ENCODE measurements at places on chromosomes 7 and 10.

- no peak for DNase-seq
Measured at GRCh38 chr10:89175816-89176215, 31.3 kb downstream of the CH25H start.

GRCh38 chr10:75429159-75429827, 2.1 kb upstream of the LRMDA start:
- no peak for DNase-seq

DNA sequence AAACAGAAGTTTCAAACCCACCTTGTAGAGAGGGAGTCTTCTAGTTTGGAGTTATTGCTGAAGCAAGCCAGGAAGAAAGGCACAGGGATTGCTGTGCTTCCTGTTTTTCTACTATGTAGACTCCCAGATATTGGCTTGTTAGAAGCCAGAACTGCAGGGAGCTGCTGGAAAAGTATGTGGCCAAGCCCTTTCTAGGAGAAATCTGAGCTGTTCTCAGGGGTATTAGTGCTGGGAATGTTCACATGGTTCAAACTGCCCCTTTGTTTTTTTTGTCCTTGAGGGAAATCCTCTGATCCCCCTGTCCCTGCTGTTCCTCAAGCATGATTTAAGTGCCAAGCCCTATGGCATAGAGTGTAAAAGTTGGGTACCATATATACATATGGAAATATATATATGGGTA, 184.0 kb downstream of the CCDC7 start:
- no peak for DNase-seq

DNA sequence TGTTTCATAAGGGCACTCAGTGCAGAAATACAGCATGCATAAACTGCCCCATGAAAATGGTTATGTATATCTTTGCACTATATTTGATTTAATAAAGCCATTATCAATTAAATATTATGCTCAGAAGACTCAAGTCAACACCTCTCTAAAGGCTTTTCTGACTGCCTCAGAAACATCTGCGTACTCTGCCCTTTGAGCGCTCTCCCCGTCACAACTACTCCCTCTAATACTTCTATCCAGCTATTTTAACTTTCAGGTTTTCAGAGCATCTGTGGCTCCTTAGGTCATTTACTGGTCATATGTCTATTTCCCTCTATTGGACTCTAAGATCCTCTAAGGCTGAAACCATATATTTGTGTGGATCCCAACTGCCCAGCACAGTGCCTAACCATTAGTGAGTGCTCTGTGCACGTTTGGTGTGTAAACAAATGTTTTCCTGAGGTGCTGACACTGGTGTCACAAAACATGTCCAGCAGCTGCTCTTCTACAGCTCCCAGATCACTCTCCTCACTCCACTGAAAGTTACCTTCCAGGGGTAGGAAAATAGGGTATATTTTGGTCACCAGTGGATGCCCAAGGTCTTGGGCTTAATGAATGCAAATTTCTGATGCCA, 179.1 kb downstream of the BTAF1 start:
- DNase-seq: no peak

- DNase-seq: no peak
Measured at GRCh38 chr10:21953585-21954057, 49.9 kb downstream of the DNAJC1 start.

- DNase-seq: no peak
Measured at GRCh38 chr10:126502441-126502840, 114.2 kb upstream of the ADAM12 start.

DNA sequence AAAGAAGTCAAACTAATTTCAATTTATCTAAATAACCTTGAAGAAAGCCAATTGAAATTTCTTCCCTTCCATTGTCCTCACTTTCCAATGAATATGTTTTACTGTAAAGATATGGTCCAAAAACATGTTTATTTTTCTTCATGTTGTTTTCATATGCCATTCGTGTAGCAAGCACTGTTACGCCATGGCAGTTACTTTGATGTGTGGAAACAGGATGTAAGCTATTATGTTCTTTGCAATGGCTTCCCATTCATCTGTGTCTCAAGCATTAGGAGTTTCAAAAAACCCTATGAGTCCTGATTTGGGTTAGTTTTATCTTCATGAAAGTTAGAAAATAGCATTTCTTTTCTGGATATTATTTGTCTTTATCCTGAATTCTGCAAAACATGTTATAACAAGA, 31.0 kb downstream of the GPR141 start:
- DNase-seq: no peak

DNA sequence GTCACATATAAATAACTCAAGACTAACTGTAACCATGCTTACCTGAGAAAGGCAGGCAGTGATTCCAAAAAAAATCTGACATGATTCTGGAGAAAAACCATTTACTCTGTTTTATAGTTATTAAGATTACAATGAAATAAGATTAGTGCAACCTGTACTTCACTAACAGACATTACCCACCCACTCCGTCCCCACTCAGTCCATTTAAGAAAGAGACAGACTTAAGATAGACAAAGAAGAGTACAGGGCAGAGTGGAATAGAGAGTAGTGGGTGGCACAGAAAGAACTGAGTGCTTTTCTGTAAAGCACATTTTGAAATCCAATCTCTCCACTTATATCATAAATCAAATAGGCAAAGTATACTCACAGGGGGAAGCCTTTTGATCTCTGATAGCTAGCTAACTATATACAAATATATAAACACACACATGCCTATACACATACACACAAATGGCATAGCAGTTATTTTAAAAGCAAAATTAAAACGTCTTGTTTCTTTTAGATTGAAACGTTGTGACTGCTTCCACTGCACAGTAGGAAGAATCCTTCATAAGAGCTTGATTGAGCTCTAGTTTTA, 11.9 kb downstream of the PAXIP1 start:
- no peak for DNase-seq

DNA sequence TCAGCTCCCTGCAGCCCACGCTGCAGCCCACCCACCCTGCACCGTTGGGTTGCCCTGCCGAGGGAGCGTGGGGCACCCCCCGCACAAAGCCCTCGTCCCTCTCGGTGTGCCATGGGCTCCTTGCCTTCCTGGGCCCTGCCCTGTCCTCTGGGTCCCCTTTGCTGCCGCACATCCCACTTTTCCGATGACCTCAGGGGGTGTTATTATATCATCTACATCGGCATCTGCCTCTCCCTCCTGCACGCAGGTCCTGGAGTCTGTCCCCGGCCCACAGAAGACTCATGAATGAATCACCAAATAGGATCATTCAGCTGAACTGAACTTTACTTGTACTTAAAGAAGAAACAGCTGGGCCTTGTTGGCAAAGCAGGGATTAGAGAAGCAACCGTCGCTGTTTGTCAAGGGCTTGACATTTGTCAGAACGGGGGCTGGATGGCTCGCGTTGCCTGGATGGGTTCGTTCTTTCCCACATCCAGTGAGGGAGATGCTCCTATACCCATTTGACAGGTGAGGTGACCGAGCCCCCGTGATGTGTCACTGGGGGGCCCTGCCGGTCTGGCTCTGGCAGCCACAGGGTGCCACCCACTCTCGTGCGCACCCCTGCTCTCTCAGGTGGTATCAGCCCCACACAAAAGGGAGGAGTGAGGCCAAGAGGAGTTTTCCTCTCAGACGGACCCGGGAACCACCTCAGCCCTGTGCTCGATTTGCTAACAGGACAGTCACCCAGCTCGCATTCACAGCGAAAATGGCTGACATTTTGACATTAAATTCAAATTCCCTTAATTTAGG, 58.6 kb upstream of the EBF3 start:
- DNase-seq: no peak

DNA sequence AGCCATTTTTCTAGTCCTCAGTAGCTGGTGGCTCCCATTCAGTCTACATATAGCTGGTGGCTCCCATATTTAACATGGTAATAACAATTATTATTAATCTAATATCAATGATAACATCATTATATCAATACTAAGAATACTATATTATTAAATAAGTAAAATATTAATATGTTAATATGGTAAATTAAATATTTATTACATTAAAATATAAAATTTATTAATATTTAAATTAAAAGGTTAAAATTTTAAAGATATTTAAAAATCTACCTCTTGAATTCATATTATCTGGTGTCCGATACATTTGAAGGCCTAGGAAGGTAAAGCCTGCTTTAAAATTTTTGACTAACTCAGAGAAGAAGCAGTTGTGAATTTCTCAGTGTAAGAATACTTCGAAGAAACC, 69.8 kb downstream of the SPAG6 start:
- no peak for DNase-seq

GRCh38 chr10:22959292-22959691, 31.4 kb downstream of the ARMC3 start:
- no peak for DNase-seq

DNA sequence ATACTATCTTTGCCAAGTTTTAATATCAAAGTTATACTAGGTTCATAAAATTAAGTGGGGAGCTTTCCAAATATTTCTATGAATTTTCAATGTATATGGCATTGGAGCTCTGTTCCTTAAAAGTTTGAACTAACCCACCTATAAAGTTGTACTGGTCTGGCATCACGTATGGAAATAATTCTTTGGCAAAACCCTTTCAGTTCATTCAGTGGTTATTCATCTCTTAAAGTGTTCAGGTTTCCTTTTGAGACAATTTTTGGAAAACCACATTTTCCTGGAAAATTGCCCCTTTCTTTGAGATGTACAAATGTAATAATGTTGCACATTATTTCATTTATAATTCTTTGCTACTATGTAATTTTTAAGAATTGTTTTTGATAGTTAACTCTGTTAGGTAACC, 62.5 kb upstream of the INPP5A start:
- no peak for DNase-seq

DNA sequence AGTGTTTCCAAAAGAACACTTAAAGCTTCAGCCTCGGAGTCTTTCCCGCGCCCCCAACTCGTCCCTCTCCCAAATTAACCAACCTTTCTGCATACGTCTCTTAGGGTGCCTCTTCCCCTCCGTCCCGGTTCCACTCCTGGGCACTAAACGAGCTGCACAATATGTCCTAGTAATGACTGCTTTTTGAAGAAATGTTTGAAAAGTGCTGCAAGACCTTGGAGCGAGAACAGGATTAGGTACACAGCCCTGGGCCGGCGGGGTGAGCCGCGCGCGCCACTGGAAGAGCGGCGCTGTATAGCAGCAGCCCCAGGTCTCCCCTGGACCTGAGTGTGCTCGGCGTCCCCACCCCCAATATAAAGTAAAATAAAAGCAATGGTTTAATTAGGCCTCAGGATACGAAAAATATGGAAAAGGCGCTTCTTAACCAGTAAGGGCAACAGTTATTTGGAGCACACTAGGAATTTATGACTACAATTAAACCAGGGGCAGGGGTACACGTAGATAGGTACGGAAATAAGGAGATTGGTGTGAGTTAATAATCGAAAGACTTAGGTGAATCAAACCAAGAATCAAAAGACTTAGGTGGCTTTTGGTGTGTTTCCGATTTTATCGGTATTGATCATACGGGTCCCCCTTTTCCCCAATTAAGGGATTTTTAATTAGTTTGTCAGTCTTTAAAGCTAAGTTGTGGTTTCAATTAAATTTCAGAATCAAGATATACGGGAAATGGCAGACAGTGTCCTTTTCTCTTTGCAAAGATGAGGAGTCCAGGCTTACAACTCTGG, 1.9 kb downstream of the TET1 start:
- DNase-seq: no peak

- no peak for DNase-seq
Measured at GRCh38 chr10:104045151-104046089, 40.3 kb downstream of the COL17A1 start.

DNA sequence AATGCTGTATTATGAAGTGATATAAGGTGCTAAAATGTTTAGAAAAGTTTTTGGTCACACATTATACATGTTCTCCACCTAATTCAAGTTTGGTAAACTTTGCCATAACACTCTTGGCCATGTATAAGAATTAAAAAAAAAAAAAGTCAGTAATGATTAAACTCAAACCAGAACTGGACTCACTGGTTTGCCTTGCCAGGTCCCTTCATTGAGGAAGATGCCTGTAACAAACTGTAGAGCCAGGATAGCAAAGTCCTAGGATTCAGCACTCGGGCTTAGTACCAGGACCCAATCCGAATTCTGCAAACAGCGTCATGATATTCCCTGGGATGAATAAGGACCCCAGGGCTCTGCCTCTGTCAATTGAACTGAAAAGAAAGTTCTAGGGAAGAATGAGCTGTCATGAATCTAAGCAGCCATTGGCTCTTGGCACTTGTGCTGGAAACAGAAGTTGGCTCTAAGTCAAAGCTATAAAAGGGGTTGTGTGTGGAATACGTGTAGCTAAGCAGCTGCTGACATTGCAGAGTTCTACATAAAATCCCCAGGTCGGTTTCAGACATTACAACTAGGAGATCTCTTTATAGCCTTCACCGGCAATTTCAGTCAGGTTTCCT, 216.9 kb downstream of the C7orf25 start:
- no peak for DNase-seq

GRCh38 chr10:100826031-100826651, 80.8 kb downstream of the PAX2 start:
- DNase-seq: no peak

- peak; percentile 24 for DNase-seq
Measured at GRCh38 chr7:2104107-2104710, 128.5 kb downstream of the MAD1L1 start.

GRCh38 chr10:131930150-131930549, 29.3 kb downstream of the PPP2R2D start:
- no peak for DNase-seq

DNA sequence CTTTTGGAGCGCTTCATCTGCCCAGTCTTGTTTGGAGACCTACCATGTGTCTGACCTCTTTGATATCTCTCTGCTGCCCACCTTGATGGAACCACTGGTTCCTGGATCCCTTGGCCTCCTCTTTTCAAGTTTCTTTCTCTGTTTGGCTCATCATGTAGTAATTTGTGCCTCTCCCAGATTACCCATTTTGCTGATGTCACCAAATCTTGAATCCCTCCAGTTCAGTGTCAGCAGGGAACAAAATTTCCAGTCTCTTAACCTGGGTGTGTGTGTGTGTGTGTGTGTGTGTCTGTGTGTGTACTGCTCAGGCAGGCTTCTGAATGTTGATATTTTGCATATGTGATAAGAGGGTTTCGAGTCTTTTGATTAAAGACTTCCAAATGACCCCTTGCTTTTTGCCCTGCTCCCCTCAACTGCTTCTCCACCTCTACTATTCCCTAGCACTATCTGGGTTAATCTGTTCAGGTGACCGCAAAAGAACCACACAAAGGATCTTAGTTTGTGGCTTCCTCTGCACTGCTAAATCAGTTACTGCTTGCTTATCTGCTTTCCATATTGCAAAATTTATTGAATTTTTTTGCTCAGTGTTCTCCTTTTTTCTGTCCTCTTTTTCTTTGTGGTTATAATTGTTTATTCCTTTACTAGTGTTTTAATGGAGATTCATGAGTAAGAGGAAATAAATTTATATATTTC, 25.7 kb downstream of the MYO3A start:
- no peak for DNase-seq
